ENCODE measurements at places on chromosomes 2 and 18. TPM values are rescaled to one million over a fixed set of nuclear protein-coding genes. Genes with fewer than 3 reads are reported as not detected.

Gene DUSP2
- 0.65 TPM for total RNA-seq

Gene ARHGAP15
- not detected for total RNA-seq

Gene IL37
- total RNA-seq = not detected

Gene FEV
- not detected for total RNA-seq

Gene ZDBF2
- 11.4 TPM for total RNA-seq

Gene MYO7B
- 0.46 TPM for total RNA-seq

Gene CNDP2
- 50.0 TPM for total RNA-seq

Gene KCNG2
- total RNA-seq = not detected

Gene UPP2
- not detected for total RNA-seq

Gene DQX1
- total RNA-seq = not detected

Gene GCFC2
- total RNA-seq = 16.9 TPM
